ENCODE measurements at places on chromosomes 5 and 9.

DNA sequence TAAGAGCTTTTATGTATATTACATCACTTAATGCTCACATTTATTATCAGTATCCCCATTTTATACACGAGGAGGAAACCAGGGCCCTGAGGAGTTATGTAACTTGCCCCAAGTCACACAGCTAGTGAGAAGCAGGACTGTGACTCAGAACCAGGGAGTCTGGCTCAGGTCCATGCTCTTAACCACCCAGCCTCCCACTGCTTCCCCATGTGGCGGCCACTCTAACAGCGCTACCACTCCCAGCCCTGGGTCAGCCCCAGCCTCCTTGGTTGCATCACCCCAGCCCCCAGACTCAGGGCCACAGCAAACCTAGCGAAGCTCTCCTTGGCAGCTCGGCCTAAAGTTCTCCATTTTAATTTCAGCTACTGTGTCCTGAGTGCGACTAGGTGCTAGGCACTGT, 159.1 kb downstream of the PAX5 start:
- DNase-seq = no peak

- no peak for DNase-seq
Measured at GRCh38 chr9:72907421-72907820, 45.4 kb downstream of the ALDH1A1 start.

- no peak for DNase-seq
Measured at GRCh38 chr9:130215341-130216119, 43.3 kb downstream of the NCS1 start.

- DNase-seq = no peak
Measured at GRCh38 chr5:159444441-159445082, 114.3 kb upstream of the IL12B start.

GRCh38 chr9:26012797-26013196, 334.6 kb upstream of the TUSC1 start:
- DNase-seq = no peak

- DNase-seq = peak; percentile 42
Measured at GRCh38 chr9:113876151-113876992, at the start of gene ZNF618. ZNF618 (plus strand) TSS chr9:113876309; CDS start chr9:113876381, 72 bp downstream.

- peak; percentile 48 for DNase-seq
Measured at GRCh38 chr5:147628058-147628895, 118.4 kb upstream of the DPYSL3 start.

GRCh38 chr5:150286820-150287219, 2.8 kb downstream of the CAMK2A start:
- no peak for DNase-seq

GRCh38 chr9:108095496-108095895, 605.9 kb upstream of the KLF4 start:
- DNase-seq = no peak

GRCh38 chr9:111467778-111468367, 16.3 kb downstream of the ECPAS start:
- DNase-seq = no peak

DNA sequence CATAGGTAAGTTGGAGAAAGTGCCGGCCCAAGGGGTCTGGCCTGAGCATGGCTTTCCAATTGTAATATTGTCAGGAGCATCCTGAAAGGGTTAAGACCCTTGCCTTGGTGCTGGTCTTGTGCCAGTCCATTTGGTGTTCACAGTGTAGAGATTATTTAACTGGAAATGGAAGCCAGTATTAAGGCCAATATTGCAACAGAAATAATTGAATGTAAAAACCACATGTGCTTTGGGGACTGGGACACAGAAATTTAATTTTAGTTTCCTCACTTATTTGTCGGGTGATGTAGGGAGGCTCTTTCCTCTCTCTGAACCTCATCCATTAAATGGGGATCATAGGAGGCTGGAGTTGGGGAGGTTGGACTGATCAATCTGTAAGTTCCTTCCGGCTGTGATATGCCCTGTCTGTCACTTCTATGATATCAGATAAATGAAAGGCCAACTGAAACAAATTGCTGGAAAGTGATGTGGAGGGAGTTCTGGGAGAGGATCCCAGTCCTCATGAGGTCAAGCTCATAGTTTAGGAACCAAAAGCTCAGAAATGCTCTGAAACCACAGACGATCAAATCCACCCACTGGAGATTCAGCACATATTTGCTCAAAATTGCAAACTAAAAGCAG, 54.8 kb upstream of the COL15A1 start:
- DNase-seq = no peak

GRCh38 chr5:109905906-109906305, 216.2 kb downstream of the MAN2A1 start:
- no peak for DNase-seq

- peak; percentile 79 for DNase-seq
Measured at GRCh38 chr5:172187118-172188032, 649 bp downstream of the STK10 start.

DNA sequence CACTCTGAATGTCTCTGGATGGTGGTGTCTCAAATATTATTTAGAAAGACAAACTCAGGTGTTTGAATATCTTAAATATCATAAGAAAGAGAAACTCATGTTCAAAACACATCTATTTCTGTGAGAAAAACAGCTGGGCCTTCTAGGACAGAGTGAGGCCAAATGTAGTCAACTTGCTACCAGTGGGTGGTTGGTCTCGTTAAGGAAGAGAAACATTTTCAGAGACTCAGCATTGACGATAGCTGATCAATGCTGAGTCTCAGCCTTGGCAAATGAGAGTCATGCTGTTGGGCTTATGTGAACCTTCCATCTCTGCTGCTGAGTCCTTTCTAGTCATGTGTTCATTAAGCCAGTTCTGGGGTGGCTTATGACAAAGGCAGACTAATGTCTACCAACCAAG, 418.0 kb downstream of the CETN3 start:
- no peak for DNase-seq

- DNase-seq = no peak
Measured at GRCh38 chr5:84249918-84250630, 134.6 kb downstream of the EDIL3 start.

GRCh38 chr5:95962785-95963184, 1.1 kb upstream of the ELL2 start:
- DNase-seq = peak; percentile 27

- no peak for DNase-seq
Measured at GRCh38 chr9:134725605-134725940, 84.0 kb downstream of the COL5A1 start.

DNA sequence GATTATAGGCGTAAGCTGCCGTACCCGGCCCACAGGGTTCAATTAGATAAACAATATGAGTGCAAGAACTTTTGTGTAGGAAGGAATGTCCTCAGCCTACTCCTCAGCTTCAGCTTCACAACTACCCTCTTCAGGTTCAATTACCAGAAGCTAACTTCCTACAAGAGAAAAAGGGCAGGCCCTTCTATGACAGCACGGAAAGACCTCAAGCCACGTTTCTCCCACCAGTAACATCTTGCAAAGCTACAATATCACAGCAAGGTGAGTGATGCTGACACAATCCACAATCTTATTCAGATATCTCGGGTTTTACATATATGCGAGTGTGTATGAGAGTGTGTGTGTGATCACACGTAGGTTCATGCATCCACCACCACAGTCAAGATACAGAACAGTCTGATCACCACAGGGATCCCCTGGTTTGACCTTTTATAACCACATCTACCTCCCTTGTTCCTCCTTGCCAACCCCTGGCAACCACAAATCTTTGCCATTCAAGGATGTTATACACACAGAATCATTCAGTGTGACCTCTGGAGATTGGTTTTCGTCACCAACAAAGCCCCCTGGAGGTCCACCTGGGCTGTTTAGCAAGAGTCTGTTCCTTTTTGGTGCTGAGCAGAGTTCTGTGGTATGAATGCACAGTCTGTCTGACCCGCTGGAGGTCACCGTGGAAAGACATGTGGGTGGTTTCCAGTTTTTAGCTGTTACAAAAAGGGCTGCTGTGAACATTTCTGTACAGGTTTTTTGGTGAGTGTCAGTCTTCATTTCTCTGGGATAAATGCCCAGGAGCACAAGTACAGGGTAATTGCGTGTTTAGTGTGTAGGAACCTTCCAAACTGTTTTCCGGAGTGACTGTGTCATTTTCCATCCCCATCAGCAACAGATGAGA, 38.2 kb downstream of the IPPK start:
- DNase-seq = no peak

DNA sequence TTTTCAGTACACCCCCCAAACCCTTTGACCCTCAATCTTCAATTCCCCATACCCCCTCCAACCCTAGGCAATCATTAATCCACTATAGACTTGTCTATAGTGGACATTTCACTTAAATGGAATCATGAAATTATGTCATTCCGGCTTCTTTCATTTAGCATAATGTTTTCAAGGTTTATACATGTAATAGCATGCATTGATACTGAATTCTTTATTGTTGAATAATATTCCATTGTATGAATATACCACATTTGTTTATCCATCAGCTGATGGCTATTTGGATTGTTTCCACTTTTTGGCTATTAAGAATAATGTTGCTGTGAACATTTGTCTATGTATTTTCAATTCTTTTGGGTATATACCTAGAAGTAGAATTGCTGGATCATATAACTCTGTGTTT, 238.8 kb downstream of the PDE4D start:
- no peak for DNase-seq
